DMS79 (cell line): ENCODE measurements at places on chromosomes 2 and 18.

GRCh38 chr2:59798687-59799232 lies 754.7 kb downstream of the BCL11A start:
- DNase-seq: no peak

GRCh38 chr2:214341646-214342045 lies 69.2 kb upstream of the VWC2L start:
- DNase-seq: no peak

GRCh38 chr2:240623531-240624010 lies 1.7 kb upstream of the GPR35 start:
- no peak for DNase-seq

DNA sequence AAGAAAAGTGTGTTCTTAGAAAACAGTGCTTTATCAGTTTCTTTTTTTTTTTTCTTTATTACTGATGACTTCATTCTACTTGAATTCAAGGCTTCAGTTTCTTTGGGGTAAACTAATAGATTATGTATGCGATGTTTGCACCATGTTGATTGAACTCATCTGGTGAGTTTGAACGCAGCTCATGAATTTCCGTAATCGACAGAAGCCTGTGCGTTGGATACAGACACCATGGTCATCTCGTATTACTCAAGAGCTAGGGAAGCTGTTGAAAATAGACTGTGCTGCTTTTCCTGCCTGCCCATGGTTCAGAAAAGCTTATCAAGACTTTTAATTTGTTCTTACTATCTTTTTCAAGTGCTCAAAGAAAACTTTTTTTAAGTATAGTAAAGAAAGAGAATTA lies 185.5 kb upstream of the NRP2 start:
- DNase-seq: no peak

DNA sequence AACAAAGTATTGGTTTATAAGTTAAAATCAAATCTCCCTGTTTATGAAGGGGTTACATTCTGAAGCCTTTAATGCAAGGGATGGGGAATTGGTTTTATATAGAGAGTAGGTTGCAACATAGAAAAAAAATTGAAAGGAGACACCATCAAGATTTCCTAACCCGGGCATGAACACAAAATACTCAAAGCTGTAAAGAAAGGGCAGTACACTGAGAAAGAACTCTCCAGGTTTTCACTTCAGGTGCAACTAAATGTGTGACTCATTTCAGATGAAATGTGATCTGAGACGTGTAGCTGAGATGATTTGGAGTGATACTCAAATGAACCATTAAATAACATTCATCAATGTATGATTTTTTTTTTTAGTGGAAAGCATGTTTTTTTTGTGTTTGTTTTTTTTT lies 43.6 kb downstream of the SANBR start:
- DNase-seq: no peak

GRCh38 chr2:21727101-21727500 lies 603.3 kb downstream of the TDRD15 start:
- no peak for DNase-seq

DNA sequence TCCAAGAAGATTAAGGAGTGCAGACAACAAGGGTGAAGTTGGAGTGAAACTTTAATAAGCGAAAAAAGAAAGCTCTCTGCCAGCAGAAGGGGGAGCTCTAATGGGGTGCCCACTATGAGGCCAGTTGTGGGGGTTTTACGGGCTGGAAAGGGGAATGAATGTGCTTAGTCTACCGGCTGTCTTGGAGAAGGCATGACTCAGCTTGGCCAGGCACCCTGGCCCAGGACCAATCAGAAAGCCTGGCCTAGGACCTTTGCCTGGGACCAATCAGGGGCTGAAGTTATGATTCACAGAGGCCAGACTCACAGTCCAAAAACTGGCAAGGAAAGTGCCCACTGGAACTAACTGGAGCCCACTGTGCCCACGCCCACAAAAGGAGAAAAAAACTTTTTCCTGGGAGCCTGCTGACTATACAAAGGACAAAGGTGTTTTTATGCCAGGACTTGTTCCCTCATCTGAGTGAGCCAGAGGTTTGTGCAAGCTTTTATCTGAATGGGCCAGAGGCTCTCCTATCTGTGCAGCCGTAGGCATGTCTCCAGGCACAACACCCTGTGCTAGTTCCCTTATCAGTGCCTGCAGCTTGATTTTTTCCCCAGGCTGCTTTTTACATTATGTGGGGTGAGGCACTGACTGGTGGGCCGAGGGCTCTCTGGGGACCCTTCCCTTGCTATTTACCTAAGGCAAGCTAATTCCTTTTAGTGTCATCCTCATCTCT lies 18.6 kb downstream of the CMPK2 start:
- DNase-seq: no peak
